ENCODE measurements at places on chromosomes 2 and 18.

DNA sequence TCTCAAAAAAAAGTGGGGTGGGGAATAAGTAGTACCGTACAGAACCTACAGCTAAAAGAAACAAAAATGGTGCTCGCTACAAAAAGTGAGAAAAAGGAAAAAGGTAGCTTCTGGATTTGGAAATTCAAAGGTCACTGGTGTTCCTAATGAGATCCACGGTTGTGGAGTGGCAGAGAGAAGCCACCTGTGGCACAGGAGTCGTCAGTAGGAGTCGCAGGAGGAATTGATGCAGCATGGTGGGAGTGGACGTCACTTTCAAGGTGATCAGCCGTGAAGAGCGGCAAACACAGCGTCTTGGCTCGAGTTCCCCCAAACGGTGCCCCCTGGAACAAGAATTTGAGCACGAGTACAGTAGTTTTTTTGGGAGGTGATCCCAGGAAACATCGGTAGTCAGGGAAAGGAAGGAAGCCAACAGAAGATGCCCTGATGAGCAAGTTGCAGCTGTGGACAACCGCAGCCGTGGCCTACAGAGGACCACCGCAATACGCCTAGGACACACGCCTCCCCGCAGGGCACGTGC, 1.4 kb upstream of the TTL start:
- DNase-seq: no peak

DNA sequence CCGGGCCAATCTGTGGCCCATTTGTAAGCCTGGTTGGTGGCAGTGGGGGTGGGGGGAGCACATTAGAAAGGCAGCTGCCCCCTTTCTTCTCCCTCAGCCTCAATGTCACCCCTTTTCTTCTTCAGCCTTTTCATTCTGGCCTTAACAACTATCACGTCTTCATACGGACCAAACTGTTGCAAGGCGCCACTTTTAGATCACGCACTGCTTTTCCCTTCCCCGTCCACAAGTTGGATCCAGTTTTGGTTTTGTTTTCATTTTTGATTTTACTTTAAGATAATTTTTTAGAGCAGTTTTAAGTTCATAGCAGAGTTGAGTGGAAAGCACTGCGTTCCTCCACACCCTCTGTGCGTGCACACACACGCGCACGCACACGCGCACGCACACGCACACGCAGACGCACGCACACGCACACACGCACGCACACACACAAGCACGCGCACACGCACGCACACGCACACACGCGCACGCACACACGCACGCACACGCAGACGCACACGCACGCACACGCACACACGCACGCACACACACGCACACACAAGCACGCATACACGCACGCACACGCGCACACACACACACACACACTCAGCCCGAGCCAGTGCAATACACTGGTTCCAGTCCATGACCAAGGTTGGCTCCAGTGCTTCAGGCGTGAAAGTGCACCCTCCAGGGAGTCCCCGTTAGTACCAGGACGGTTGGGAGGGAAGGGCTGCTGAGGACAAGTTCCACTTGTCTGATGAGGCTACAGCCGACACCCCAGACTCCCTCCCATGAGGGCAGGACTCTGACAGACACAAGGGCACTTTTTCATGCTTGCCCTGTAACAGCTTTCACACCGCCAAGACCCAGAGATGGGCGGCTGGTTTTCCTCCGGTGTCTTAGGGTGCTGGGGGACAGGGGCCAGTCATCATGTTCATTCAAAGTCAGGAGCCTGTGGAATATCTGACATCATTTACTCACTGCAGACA, 22.4 kb downstream of the FBLN7 start:
- DNase-seq: no peak

- DNase-seq: no peak
These were observed 40.7 kb downstream of the RHOB start for GRCh38 chr2:20487392-20488174.

GRCh38 chr2:28687171-28687570, 64.5 kb upstream of the PPP1CB start:
- no peak for DNase-seq

- no peak for DNase-seq
These were observed 37.7 kb downstream of the RPIA start for GRCh38 chr2:88729061-88729745.

GRCh38 chr2:37851828-37852584, 73.1 kb upstream of the RMDN2 start:
- DNase-seq: no peak
